ENCODE measurements at places on chromosomes 6 and 20. TPM values are rescaled to one million over a fixed set of nuclear protein-coding genes. Genes with fewer than 3 reads are reported as not detected.
A peak's percentile ranks its signal among the peaks of the same experiment; 100 is the strongest.

The SIRPB2 gene
- 6.8 TPM for total RNA-seq

The GLP1R gene
- 0.67 TPM for total RNA-seq

The RNF39 gene
- not detected for total RNA-seq

The SLC22A2 gene
- not detected for total RNA-seq

DNA sequence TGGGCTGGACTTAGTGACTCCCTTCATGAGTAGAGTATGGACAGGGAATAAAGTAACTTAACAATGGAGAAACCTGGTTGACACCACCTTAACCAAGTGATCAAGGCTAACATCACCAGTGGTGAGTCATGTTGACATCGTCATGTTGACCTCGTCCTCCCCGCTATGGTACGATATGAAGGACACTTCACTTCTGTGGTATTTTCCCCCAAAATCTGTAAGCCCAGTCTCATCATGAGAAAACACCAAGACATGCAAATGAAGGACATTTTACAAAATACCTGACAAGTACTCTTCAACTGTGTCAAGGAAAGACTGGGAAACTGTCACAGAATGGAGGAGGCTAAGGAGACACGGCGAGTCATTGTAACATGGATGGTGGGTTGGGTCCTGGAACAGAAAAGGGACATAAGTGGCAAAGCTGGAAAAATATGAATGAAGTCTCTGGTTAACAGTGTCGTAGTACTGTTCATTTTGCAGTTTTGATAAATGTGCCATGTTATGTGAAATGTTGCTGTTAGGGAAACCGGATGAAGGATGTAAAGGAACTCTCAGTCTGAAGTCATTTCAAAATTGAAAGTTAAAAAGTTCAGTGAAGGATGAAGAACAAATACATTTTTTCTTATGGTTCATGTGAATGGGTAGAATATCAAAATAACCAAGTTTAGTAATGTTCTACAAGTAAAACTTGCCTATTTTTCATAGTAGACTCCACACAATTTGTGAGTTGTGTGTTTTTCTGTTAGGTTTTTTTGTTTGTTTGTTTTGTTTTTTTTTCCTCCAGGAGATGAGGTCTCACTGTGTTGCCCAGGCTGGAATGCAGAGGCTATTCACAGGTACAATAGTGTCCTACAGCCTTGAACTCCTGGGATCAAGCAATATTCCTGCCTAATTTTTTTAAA lies 247.5 kb downstream of the TMEM242 start:
- DNase-seq, result no peak
- no peaks in the 10 kb centered on the region for H3K27me3 ChIP-seq
- H3K27ac ChIP-seq, result peak overlapping the region; percentile 5
- H3K36me3 ChIP-seq, result no peaks in the 10 kb centered on the region

- DNase-seq, result no peak
- no peaks in the 10 kb centered on the region for H3K27me3 ChIP-seq
- H3K4me3 ChIP-seq, result no peak overlapping the region
These were observed 22.7 kb upstream of the TCP11 start for GRCh38 chr6:35163836-35164235.

- no peak overlapping the region for H3K27ac ChIP-seq
- no peak for DNase-seq
- no peak overlapping the region for H3K4me3 ChIP-seq
- H3K27me3 ChIP-seq, result no peaks in the 10 kb centered on the region
These were observed 330.8 kb downstream of the TAF4 start for GRCh38 chr20:61734733-61735502.

- H3K4me1 ChIP-seq, result no peaks in the 10 kb centered on the region
- no peaks in the 10 kb centered on the region for H3K27me3 ChIP-seq
- H3K4me3 ChIP-seq, result no peak overlapping the region
- no peak for DNase-seq
- H3K27ac ChIP-seq, result no peak overlapping the region
- no peaks in the 10 kb centered on the region for H3K36me3 ChIP-seq
These were observed 85.9 kb downstream of the TRMT6 start for GRCh38 chr20:5864428-5864827.

All from Peyer's patch (tissue), 4 donors.